ENCODE measurements at places on chromosomes 3 and 15.

DNA sequence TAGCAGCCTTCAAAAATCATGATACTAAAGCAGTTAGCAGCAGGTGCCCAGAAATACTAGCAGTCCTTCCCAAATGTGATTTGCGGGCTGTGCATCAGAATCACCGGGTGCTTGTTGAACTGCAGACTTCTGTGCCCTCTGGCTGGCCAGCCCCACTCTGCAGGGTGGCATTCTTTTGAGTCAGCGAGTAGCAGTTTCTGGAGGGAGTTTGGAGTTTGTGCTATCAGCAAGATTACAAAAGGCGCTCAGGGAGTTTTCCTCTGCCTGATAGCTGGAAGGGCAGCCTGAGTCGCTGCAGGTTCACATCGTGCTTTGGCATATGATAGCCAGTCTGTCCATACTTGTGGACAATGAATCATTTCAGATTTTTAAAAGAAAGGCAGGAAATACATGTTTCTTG lies 57.6 kb downstream of the CLDN11 start:
- no peak for DNase-seq

- DNase-seq = no peak
These were observed 91.5 kb upstream of the MEF2A start for GRCh38 chr15:99473981-99474906.

DNA sequence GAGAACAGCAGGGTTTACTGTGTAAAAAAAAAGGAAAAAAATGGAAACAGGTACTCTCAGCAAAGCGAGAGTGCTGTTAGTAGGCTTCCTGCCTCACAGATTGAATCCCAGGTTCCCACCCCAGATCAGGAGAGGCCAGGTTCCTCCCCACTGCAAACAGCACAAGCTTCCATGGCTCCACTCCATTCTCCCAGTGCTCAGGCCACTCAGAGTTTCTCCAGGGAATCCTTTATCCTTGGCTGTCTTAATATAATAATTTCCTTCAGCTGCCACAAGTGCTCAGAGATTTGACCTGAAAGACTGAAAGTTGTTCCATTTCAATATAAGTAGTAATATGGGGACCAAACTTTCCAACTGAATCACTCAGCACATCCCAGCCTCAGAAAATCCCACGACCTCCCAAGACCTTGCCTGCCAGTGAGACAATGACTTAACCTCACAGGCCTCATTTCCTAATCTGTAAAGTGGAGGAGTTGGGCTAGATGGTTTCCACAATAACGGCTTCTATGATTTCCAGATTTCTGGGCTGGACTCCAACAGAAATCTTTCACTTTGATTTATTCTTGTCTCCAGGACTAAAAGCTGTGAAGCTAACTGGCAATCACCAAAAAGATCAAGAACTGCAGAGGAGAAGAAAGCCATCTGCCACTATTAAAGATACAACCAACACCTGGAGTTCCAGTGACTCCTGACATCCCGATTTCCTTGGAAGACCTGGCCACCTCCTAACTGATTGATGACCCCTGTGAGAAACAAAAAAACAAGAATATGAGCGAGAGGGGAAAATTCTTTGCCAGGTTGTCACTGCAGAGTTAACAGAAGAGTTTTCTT lies 289.5 kb downstream of the NEK10 start:
- DNase-seq = no peak

DNA sequence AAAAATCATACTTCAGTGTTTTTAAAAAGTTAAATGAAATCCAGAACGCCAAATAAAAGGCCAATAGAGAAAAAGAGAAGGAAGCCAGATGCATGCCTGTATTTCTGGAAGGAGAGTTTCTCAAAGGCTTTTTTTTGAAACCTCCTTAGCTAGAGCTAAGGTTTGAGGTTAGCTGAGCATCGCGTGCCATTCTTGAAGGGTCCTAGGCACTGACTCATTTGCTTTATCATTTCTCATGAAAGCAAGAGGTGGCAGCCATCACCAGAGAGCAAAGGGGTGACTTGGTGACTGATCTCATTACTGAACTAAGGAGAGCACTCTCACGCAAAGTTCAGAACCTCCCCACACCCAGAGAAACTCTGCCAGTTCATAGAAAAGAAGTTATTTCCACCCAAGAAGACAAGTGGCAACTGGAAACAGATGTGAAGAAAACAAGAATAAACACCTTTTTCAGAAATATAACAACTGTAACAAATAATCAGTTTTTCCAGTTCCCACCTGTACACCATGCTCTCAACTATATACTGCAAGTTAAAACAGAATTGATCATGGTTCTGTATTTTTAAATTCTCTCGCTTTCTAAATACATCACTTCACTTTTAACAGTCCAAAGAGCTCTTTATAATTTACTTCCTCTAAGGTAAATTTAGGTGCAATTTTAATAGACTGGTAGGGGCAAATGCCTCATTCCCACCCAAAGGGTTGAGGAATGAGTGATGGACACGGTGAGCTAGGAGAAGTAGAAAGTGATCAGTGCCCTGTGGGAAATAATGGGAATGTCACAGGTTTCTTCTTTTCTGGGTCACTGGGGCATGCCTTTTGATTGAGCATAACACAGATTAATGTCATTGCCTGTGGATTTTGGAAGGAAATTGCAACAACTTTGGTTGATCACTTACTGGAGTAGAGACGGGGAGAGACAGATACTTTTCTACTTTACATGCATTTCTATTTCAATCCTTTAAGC lies 24.7 kb downstream of the GPR15 start:
- DNase-seq = no peak

- DNase-seq = peak; percentile 96
These were observed 2.1 kb downstream of the SLC41A3 start for GRCh38 chr3:126081618-126082361.

DNA sequence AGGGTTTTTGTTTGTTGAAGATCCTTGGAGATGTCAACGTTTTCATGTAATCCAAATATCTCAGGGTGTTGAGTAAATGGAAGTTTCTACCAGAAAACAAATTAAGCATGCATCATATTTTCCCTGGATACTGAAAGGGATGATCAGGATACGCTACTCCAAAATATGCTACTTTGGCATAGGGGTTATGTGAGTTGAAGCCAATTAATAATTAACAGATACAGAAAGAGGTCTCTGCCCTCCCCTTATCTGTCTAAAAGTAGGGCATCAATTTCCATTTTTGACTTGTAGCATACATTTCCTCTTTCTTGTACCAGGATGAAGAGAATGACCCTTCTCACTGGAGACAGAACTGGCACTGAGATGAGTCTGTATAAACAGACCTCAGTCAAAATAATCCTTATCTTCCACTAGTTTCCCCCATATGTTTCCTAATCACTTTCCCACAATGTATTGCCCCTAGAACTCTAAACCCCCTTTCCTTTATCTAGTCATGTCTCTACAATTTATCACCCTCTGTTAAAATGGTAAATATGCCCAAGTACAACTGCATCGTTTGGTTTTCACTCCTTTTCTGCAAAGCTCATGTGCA lies 17.4 kb upstream of the ASB14 start:
- DNase-seq = no peak

GRCh38 chr3:107370907-107371306 lies 6.3 kb upstream of the CCDC54 start:
- no peak for DNase-seq

- DNase-seq = peak; percentile 34
These were observed 87.2 kb downstream of the EBLN2 start for GRCh38 chr3:73148682-73149081.

- DNase-seq = peak; percentile 48
These were observed 493.4 kb upstream of the TGFBR2 start for GRCh38 chr3:30112902-30113484.

- no peak for DNase-seq
These were observed 372.6 kb upstream of the NR2F2 start for GRCh38 chr15:95957861-95958260.

DNA sequence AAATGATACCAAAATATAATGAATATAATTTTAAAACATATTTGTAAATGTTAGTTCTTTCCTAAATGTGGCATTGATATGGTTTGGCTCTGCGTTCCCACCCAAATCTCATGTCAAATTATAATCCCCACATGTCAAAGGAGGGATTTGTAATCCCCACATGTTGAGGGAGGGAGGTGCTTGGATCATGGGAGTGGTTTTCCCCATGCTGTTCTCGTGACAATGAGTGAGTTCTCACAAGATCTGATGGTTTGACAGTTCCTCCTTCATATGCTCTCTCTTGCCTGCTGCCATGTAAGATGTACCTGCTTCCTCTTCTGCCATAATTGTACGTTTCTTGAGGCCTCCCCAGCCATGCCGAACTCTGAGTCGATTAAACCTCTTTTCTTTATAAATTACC lies 12.0 kb downstream of the CGGBP1 start:
- DNase-seq = no peak

DNA sequence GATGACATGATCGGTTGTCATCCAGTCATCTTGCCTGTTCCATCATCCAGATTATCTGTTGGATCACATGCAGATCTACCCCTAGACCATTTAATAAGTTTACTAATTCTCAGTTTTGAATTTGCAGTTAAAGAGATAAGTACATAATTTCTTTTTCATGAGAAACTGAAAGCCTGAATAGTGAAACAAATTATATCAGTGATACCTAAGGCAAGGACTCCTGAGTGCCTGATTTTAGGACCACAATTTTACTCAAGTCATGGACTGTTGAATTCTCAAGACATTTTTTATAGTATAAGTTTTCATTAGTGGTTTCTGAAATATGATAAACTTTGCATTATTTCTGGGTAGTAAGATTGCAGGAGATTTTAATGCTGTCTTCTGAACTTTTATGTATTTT lies 13.2 kb downstream of the SIDT1 start:
- no peak for DNase-seq

All from DMS53 (cell line).